Activated T-helper 1 cell treated with anti-CD3 and anti-CD28 coated beads, Interleukin-2, amount 50 U/mL, for 16 hours (primary cell): ENCODE measurements at places on chromosomes 6 and 20.

- no peak for DNase-seq
These were observed 355.4 kb upstream of the RUNX2 start for GRCh38 chr6:44972709-44973108.

DNA sequence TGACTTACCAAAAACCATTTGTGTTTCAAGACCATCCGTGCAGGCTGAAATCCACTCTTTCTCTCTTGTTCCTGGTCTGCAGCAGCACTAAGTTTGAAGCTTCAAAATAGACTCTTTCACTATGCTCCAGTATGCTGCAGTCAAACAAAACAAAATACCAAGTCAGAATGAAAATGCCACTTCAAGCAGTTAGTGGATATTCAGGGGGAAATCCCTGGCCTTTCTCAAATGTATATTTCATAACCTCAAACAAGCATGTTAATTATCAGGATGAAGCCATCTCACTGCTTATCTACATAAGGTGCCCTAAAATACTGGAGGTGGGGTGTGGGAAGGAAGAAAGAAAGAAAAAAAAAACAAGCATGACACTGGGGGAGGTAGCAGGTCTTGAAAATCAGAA, 103.5 kb downstream of the ATXN1 start:
- DNase-seq = no peak

- no peak for DNase-seq
These were observed 51.7 kb upstream of the TFAP2D start for GRCh38 chr6:50661636-50662035.

GRCh38 chr20:3670511-3670910, 7.3 kb upstream of the GFRA4 start:
- DNase-seq = no peak

- no peak for DNase-seq
These were observed 92.5 kb upstream of the PDE10A start for GRCh38 chr6:165755583-165755982.

- no peak for DNase-seq
These were observed 75.1 kb upstream of the QKI start for GRCh38 chr6:163339466-163339865.

DNA sequence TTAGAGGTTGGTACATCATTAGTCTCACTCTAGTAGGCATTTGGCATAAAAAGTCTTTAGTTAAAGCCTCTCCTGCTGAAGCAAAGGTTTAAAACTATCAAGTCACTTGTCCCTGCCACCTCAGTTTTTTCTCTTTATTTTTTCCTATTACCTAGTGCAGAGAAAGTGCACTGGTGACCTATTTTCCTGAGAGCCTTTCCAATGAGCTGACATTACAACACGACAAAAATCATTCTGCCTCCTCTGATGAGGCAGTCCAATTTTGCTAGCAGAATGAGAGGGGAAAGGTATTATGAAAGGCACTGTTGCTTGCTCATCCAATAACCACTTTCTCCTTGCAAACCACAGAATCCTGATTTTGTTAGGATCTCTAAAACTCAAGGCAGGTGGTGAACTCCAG, 73.3 kb upstream of the SGK1 start:
- DNase-seq = no peak

DNA sequence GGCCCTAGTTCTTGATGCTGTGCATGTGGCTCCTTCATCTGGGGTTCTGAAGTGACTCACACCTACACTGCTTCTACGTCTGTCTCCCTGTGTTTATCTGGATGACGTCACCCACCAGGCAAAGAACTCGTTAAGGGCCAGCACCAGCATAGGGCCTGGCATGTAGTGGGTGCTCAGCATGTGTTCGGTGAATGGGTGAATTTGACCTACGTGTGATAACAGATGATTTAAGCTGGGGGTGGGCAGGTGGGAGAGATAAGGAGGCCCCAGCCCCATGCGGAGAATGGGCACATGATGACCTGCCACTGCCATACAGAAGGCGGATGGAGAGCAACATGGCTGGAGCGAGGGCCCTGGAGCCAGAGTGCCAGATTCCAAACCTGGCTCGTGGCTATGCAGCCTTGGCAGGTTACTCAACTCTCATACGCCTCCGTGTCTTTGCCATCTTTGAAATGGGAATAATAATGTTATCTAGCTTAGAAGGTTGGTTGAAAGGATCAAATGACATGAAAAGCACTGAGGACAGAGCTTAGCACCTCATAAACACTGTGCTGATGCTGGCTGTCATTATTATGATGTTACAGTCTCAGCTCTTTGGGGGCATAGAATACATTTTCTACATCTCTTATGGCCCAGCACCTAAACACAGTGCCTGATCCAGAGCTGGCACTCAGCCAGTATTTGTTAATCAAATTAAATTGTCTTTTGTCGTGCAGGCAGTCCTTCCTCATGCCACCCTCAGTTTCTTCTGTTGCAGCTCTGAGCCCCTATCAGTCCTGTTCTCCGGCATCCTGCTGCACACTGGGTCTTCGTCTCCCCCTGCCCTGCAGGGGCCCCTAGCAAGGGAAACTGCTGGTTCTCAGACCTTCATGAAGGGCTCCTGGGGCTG, 39.6 kb downstream of the VEGFA start:
- DNase-seq = no peak

- DNase-seq = no peak
These were observed 312.8 kb upstream of the PTCHD4 start for GRCh38 chr6:48423640-48424365.

- DNase-seq = peak; percentile 37
These were observed 171.4 kb downstream of the DTNBP1 start for GRCh38 chr6:15491255-15491985.

DNA sequence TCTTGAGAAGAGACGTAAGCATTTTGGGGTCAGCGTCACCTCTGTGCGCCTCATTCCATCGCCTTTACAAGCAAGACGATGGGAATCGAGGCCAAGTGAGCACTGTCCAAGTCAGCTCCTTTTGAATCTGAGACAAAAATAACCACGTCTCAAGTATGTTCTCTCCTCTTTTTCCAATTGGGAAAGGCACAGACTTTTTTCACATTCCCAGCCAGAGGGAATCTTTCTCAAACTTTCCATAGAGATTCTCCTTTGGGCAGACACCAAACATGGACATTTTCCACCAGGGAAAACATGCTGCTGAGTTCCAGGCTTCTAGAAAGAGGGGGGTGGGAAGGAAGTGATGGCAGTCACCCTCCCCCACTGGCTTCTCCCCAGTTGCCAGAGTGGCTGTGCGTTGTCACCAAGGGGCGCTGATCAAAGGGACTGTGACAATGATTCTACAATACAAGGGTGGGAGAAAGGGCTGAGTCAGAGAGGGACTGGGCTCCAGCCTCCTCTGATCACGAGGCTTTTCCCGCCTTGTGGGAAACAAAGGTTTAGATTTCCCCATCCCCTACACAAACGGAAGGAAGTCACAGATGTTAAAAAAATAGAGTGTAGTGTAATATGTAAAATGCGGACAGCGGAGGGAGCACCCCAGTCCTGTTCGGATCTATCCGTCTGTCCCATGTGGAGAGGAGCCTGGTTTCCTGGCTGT, 281.9 kb upstream of the RNF24 start:
- DNase-seq = no peak

GRCh38 chr6:148538261-148539190, 195.9 kb downstream of the SASH1 start:
- no peak for DNase-seq

DNA sequence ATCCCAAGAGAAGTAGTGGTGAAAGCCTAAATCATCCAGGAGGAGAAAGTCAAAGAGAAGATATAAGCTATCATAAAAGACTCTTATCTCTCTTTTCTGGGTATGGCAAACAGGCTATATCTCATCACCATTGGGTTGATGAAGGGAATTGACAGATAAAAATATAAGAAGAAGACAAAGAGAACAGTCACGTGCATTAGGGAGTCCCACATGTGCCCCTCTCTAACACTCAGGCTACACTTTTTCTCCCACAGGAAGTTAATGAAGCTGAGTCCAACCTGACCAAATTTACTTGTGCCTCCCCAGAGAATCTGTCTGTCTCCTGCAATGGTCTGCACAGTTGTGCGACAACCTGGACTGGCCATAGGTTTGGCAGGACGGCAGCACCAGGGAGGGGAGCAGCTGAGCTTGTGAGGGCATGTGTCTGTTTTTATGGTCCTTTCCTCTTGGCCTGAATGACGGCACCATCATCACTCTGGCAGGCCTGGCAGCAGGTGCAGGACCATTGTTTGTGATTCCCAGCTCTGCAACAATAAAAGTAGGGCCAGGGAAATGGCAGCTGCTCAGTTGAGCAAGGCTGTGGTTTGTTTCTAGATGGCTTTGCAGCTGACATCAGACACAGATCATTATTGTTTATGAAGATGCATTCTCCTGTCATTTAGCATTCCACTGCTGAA, 144.5 kb upstream of the MCHR2 start:
- no peak for DNase-seq

DNA sequence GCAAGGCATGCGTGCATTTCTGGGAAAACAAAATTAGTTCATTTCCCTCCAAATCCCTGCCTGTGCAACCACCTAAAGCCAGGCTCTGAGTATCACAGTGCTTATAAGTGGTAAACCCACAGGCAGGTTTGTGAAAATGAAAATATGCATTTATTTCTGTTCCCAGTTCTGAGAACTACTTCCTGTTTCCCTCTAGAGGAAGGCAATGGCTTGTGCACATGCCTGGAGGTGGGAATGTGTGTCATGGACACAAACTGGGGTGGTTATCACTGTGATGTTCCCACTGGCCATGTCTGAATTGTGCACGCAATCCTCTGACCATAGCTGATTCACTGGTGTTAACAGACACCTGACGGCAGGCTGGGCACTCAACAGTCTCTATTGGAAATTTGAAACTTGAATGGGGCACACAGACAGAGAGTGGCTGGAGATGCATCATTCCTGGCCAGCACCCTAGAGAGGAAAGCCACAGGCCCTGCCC, 26.3 kb downstream of the FAM110A start:
- no peak for DNase-seq

DNA sequence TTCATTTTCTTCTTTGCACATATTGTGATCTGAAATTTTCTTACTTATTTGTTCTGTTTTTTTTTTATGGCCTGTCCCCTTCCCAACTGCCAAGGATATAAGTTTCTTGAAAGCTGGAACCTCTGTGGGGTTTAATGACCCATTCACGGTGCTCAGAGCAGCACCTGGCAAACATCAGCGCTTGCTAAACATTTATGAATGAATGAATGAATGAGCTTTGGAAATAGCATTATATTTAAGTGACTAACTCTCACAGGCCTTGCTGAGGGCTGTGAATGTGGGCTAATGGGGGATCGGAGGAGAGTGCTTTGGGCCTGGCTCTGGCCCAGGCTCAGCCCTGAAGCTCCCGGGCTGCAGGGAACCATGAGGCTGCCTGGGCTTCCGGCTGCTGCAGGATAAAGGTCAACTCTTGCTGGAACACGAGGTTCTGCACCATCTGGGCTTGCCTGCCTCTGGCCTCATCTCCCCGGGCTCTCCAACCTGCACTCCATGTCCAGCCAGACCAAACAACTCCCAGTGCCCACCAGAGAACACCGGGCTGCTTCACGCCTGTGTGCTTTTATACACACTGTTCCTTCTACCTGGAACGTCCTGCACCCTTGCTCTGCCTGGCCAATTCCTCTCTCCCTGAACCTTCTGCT, 14.6 kb upstream of the ARMC12 start:
- no peak for DNase-seq

- no peak for DNase-seq
These were observed 23.9 kb upstream of the SMIM13 start for GRCh38 chr6:11069760-11070159.

DNA sequence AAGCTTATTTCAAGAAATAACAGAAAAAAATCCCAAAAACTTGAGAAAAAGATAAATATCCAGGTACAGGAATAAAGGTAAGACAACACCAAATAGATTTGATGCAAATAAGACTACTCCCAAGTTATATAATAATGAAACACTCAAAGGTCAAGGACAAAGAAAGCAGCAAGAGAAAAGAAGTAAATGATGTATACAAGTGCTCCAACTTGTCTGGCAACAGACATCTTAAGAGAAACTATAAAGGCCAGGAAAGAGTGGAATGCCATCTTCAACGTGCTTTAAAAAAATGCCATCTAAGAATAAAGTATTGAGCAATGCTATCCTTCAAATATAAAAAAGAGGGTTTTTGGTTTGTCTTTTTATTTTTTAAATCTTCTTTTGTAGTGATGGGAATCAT, 54.2 kb downstream of the REV3L start:
- DNase-seq = no peak

- DNase-seq = no peak
These were observed 12.7 kb downstream of the CGA start for GRCh38 chr6:87082160-87082721.

DNA sequence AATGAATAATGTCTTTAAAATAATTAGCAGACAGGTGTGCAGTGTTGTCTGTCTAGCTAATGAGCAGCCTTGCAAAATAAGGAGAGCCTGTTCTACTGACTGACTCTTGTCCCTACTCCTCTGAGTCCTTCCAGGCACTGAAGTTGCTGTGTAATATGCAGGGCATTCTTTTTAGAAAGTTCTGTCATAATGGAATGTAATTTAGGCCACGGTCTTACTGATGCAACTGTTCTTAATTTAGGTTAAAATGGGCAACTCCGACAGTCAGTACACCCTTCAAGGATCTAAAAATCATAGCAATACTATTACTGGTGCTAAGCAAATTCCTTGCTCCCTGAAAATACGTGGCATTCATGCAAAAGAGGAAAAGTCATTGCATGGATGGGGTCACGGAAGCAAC, 133.9 kb downstream of the TIAM2 start:
- DNase-seq = no peak

DNA sequence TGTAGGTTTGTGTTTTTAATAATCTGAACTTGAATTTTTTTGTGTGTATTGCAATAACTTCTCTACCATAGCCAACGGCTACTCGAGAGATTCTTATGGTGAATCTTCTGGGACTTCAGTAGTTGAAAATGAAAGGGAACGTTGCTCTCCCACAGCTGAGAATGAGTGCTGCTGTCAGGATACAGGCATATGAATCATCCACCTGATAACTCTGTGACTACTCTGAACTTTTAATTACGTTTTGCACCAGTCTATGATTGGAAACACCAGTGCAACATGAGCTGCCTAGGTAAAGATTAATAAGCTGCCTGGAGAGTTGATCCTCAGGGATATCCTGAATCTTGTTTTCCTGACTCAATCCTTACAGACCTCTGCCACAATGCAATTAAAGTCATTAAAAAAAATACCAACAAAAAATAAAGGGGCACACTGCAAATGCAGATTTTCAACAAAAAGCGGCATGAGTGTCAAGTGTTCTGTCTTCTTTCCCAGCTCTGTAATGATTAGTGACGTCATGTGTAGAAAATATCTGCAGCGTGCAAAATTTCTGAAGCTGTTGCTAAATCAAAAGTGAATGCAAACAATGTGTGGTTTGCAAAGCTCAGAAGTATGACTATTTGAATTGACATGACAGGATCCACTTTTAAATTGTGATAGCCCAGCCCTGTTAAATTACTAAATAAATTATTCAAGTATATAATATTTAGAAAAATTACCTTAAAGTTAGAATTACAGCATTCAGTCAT, 432.2 kb downstream of the HTR1B start:
- DNase-seq = no peak

DNA sequence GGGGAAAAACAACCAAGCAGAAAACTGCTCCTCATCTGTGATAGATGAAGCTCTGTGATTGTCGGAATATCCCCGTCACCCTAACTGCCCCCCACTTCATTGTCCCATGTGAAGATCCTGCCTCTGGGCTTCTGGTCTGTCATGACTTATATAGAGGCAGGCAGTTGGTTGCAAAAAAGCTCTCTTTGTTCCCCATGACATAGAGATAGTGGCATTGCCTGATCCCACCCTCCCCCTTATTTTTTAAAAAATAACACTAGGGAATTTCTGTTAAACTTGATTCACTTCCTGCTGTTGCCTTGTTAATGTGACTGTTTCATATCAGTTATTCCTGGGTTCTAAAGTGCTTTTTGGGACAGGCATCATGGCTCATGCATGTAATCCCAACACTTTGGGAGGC, 203.1 kb downstream of the JARID2 start:
- DNase-seq = no peak

GRCh38 chr20:63134201-63134612, 81.7 kb downstream of the YTHDF1 start:
- no peak for DNase-seq
